ENCODE measurements at places on chromosomes 16 and 17.
A peak's percentile ranks its signal among the peaks of the same experiment; 100 is the strongest.

GRCh38 chr16:15961571-15962090 lies 12.2 kb downstream of the ABCC1 start:
- ATAC-seq = no peak

DNA sequence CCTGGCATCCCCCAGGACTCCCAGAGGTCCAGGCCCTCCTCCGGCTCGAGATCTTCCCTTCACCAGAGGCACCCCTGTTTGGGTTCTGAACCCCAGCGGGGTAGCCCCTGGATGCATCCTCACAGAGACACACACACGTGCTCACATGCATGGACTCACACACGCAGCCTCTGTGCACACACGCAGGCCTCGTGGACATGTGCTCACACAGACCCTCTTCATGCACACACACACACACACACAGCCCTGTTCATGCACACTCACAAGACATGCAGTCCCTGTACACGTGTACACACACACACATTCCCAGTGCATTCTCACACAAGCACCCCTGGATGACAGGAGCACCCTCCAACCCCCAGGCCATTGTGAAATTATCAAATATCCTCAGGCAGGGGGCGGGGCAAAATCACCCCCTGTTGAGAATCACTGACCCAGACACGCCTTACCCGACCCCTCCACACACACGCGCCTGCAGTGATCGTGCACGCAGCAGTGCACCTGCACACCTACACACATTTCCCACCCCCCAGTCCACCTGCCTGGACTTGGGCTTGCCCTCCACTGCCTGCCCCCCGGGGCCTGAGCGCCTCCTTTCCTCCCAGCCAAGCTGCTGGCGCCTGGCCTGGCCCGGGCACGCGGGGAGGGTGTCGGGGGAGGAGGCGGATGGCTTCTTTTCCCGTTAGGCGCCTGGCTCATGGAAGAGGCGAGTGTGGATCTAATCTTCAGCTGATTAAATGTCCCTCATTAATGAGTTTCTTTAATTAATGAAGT lies 62.6 kb downstream of the ENGASE start:
- no peak for ATAC-seq

DNA sequence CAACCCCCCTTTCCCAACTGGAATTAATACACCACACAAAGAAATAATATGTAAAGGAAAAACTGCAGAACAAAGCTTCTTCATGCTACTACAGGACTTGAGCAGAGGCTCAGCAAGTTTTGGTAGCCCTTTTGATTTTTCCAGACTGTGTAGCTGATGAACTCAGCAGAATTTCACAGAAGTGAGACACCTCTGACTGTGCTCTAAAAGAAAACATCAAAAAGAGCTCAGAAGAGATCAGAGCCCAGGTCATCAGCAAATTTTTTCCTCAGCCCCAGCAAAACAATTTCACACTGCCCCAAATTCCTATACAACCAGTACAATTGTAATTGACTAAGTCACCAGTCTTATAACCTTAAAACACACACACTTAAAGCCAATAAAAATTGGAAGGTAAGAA lies 38.0 kb downstream of the TTC19 start:
- no peak for ATAC-seq

- ATAC-seq = no peak
Observed at GRCh38 chr16:89001117-89002027, 24.4 kb upstream of the CBFA2T3 start.

- ATAC-seq = no peak
Observed at GRCh38 chr17:82883419-82884031, 43.7 kb upstream of the ZNF750 start.

GRCh38 chr16:78209951-78210661 lies 110.7 kb downstream of the WWOX start:
- ATAC-seq = no peak

DNA sequence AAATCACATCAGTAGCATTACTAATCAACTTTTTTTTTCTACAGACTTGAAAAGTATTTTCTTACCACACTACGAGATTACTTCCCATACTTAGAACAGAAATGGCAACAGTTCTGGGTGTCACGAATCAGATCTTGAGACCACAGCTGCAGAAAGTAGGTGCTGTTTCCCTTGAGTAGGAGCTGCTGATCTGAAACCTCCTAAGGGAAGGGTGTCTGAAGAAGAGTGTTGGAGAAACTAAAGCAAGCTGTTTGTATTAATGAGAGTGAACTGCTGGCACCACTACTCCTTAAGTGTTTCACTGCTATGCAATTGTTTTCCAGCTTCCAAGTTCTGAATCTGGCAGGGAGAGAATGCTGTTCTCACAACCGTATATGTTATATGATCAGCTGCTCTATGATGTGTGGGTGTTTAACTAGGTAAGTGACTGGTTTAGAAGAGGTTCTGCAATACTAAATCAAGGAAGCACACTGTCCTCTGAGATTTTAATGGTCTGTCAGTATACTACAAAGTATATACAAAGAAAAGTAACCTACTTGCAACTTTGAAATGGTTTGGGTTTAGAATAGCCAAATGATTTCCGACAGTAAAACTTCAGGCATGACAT lies 3.3 kb downstream of the ZNF652 start:
- no peak for ATAC-seq

- no peak for ATAC-seq
Observed at GRCh38 chr16:65922923-65923322, 443.6 kb upstream of the CDH5 start.

DNA sequence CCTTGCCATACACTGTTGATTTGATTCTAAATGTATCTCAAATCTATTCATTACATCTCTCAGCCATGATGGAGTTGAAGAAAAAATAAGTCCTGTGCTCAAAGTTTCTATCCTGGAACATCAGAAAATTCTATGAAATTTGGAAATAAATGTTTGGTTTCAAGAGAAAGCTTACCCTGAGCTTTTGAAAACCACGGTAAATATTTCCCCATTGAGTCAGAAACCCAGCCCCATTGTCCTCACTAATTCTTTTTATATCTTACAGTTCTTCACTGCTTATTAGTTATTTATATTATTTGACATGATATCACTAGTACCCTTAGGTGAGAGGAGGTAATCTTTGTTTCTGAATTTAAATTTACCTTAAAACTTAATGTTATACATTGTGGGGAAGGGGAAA lies 128.5 kb downstream of the MRTFB start:
- ATAC-seq = no peak

- peak; percentile 93 for ATAC-seq
Observed at GRCh38 chr16:527015-527903, at the start of gene CAPN15. Gene CAPN15 (plus strand): TSS chr16:527712. CDS start chr16:546839, 19,127 bp downstream.

DNA sequence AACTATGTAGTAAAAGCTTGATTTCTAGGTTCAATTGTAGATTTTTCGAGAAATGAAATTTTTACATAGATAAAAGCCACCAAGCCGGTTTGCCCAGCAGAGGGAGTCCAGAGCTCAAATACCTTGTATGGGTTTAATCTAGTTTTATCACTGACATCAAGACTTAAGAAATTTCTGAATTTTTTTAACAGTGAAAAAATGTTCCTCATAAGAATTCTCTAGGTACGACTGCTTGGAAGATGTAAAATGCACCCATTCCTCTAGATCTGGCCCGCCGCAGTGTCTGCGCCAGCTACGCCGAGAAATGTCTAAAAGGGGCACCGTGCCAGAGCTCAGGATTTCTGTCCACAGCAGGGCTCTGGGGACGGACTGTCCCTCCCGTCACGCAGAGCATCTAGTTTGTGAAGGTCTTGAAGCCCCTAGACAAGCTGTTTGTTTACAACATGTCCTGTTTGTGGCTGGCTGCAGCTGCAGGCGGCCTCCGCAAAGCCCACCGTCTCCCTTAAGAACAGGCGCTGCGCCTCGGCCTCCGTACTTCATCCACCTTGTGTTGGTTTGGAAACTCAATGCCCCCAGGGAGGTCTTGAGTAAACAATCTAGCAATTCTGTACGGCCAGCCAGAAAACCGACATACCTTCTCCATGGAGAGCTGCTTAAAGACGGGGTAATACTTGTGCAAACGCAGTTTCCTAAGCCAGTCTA lies 24.8 kb downstream of the MAP1LC3B start:
- ATAC-seq = peak; percentile 23

DNA sequence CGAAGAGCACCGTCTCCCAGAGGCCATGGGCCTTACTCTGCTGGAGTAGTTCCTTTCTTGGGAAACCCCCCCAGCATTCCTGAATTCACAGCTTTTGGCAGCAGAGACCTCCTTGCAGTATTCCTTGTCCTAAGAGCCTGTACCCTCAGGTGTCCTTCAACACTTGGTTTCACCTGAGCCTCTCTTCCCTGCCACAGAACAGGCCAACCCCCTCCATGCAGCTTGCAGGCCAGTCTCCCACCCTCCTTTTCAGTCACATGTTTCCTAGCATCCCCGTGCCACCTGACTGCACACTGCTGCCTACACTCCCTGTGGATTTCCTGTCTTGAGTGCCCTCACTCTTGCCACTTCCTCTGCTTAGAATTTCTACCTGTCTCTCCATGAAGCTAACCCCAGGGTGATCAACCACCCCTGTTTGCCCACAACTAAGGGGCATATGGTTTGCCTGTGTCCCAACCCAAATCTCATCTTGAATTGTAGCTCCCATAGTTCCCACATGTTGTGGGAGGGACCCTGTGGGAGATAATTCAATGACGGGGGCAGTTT lies 65.5 kb downstream of the DYNLRB2 start:
- no peak for ATAC-seq

- peak; percentile 21 for ATAC-seq
Observed at GRCh38 chr17:3965118-3965800, 1.0 kb upstream of the ATP2A3 start.

- ATAC-seq = no peak
Observed at GRCh38 chr16:74785031-74785430, 10.4 kb upstream of the FA2H start.

DNA sequence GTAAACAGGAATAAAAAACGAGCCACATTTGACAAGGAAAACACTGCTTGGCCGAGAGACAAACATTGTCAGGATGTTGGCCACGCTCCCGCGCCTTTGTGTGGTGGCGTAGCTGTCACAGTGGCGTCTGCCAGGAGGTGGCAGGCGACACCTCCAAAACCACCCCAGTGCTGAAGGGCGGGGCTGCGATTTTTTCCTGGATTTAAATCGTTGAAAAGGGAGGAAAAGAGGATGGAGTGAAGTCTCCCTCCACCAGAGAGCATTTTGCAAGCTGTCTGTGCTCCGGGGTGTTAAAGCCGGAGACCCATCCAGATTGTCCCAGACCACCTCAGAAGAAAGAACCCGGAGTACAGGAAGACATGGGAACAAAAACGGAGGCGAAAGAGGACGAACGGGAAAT lies 12.7 kb downstream of the MRM3 start:
- ATAC-seq = peak; percentile 73

DNA sequence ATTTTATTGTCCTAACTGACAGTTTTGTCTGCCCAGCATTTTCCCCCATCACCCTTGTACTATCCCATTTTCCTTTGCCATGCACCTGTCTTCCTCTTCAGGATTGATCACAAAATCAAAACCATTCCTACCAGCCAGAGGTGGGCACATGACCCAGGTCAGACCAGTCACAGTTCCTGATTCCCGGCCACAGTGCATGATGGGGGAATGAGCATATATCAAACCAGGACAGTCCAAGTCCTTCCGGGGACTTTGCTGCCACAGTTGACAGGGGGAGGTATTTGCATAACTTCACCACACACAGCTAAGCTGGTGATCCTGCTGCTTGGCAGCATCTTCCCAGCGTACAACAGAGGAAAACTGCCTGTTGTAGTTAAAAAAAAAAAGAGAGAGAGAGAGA lies 493.9 kb downstream of the WWOX start:
- ATAC-seq = no peak

GRCh38 chr17:4616476-4616875 lies 25.0 kb downstream of the ALOX15 start:
- no peak for ATAC-seq

DNA sequence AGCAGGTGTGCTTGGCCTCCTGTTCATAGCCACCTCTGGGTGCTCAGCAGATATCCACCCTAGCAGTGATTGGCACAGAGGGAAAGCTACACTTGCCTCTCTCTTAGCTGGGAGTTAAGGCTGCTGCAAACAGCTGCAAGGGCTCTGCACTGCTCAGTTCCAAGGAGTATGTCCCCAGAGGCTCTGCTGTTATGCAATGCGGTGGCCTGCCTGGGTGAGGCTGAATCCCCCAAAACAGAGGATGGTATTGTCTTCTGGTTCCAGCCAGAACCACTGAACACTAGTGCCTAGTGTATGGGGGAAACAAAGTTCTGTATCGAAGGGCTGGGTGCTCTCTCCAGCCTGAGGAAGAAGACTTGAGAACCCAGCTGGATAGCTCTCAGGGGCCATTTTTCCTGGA lies 16.8 kb downstream of the TMEM94 start:
- ATAC-seq = no peak

- no peak for ATAC-seq
Observed at GRCh38 chr16:86735727-86736126, 157.4 kb downstream of the FOXL1 start.

DNA sequence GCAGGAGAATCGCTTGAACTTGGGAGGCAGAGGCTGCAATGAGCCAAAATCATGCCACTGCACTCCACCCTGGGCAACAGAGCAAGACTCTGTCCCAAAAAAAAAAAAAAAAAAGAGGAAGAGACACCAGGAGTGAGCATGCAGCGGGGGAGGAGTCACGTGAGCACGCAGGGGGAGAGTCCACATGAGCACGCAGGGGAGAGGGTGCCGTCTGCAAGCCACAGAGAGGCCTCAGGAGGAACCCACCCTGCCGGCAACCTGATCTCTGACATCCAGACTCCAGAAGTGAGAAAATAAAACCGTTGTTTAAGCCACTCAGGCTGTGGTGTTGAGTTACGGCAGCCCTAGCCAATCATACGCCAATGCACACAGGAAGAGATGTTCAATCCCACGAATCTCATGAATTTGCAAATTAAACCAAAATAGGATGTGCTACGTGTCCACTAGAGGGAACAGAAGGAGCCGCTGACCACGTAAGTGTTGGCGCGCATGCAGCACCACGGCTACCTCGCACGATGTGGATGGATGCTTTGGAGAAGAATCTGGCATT lies 42.2 kb downstream of the CCDC57 start:
- ATAC-seq = peak; percentile 65

DNA sequence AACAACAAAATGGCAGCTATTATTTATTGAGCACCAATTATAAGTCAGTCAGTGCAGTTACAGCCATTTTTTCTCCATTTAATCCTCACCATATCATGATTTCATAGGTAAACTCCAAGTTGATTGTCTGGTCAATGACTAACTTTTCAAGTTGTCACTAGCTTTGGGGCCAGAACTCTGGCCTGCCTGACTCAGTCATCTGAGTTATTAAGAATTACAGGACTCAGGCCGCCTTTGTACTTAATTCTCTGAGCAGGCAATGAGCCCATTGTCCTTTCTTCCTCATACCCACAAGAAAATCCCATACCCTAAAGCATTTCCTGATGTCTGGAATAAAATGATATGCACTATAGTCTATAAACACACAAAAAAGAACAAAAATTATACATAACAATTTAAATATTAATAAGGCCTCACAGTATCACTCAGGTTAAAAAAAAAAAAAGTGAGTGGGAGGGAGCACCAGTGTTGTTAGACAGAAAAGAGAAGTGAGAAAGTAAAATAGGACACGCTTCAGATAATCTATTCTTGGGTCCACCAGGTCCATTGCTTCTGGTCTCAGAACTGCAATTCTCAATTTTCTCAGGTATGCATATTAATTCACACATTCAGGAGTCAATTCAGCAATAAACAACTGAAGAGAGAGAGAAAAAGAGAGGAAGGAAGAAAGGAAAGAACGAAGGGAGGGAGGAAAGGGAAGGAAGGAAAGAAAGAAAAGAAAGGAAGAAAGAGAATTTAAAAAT lies 70.2 kb downstream of the SPAG9 start:
- ATAC-seq = no peak
